ENCODE measurements at places on chromosomes 1 and 21.

GRCh38 chr21:45050797-45051489 is 23.4 kb upstream of the ADARB1 start:
- DNase-seq, result no peak

- DNase-seq, result no peak
Measured at GRCh38 chr1:59543211-59543668, 246.3 kb downstream of the FGGY start.

GRCh38 chr1:179883040-179883744 is 1.1 kb downstream of the TOR1AIP1 start:
- no peak for DNase-seq

GRCh38 chr1:205495237-205495823 is 9.1 kb upstream of the CDK18 start:
- no peak for DNase-seq

GRCh38 chr1:227913764-227914721 is 33.7 kb downstream of the WNT9A start:
- no peak for DNase-seq

DNA sequence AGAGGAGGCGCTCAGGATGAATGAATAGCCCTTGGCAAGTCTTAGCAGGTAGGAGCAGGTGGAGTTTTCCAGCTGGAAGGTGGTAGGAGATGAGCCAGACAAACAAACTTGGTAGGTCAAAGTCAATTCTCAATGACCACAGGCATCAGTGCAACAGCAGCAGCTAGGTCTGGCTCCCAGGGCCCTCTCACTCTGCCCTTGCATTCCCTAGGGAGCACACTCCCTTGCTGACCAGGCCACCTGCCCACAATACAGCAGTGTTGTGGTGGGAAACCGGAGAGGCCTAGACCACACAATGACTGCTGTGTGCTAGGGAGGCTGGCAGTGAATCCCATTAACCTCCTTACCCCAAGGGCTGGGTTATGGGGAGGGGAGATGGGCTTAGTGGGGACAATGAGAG is 13.0 kb upstream of the PAQR6 start:
- DNase-seq, result no peak

DNA sequence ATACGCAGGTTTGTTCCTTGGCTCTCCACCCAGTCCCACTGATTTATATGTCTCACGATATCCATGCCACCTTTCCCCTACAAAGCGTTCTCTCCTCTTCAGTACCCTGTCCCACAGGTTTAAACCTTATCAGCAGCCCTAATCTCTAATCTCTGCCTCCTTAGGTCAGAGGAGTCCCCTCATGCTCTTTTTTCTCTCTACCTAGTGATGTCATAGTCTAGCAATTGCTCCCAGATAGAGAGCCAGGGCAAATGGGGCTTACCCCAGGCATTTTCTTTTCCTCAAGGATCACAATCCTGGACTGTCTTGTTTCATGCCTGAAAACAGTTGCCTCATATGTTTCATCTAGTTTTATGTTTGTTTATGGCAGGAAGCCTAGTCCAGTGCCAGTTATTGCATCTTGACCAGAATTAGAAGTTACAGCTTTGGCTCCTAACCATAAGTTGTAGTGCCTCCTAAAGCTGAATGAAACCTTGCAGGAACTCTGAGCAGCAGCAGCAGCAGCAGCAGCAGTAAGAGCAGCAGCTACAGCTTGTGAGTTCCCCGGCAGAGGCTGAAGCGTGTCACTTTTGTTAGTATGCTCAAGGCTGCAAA is 26.7 kb upstream of the TP53BP2 start:
- no peak for DNase-seq

GRCh38 chr1:182279724-182280503 is 111.7 kb downstream of the GLUL start:
- DNase-seq, result no peak

DNA sequence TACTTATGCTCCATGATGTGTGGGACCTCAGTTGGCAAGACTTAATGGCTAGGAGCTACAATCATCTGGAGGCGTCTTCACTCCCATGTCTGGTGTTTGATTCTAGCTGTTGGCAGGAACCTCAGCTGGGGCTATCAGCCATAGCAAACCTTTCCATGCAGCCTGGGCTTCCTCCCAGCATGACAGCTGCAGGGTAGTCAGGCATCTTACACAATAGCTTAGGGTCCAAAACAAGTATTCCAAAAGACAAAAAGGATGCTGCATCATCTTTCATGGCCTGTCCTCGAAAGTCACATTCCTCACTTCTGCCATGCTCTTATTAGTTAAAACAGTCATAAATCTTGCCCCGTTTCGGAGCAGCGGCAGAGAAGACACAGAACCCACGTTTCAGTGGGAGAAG is 90.9 kb downstream of the LRRC8C start:
- DNase-seq, result no peak

- DNase-seq, result no peak
Measured at GRCh38 chr21:35280231-35280630, 231.1 kb upstream of the RUNX1 start.

DNA sequence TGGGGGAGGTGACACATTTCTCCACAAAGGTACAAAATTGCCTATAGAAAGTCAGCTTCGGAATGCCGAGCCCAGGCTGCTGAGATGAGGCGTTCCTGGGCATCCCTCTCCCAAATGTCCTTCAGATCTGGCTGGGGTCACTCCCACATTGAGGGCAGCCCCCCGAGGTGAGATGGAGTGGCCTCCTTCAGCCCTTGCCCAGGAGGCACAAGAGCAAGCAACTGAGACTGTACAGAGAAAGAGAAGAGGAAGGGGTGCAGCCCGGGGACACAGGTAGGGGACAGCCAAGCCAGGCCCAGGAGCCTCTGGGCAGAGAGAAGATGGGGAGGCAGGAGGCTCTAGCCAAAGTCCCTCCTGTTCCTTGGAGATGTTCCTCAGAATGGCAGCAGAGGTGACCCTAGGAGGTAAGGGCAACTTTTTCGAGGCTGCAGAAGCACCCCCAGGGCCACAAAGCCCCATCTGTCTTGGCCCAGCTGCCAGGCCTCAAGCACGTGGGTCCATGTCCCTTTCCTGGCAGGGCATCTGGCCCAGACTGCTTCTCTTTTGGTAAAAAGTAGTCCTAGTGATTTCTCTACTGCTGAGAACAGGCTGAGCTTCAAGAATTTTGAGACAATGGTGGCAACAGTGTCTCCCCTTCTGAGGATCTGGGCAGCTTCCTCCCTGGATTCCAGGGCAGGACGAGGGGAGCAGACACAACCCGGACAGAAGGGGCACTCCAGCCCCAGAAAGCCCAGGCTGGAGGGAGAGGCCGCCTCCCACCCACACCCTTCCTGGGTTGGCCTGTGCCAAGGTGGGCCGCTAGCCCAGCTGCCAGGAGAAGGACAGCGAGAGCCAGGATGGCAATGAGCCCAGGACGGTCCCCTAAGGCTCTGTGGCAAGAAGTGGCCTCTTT is 68.0 kb downstream of the LRRN2 start:
- DNase-seq, result no peak

- no peak for DNase-seq
Measured at GRCh38 chr1:201813226-201813625, 15.7 kb upstream of the IPO9 start.

DNA sequence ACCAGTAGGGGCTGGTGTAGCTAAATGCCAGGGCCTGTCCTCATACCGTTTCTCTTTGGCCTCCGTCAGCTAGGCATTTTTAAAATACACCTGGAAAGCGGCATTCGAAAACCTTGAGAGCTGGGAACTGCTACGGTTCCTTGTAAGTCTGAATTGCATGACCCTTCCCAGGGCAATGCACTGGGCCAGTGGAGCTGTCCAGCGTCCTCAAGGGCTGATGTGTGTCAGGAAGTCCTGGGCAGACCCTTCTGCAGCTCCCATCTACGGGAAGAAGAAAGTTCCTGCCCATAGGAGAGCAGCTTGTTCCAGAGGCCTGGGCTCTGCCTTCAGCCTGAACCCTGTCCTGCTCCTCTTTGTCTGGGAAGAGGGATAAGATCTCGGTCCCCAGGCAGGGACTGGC is 34.1 kb downstream of the UBASH3A start:
- no peak for DNase-seq

DNA sequence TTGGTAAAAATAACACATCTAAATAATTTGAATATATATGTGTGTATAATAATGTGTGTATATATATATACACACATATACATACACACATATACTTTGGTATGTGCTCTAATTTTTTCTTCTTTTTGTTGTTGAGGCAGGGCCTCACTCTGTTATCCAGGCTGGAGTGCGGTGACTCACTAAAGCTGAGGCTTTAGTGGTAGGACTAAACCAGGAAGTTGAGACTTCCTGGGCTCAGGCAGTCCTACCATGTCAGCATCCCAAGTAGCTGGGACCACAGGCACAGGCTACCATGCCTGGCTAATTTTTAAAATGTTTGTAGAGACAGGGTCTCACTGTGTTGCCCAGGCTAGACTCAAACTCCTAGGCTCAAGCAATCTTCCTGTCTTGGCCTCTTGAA is 46.7 kb upstream of the CXADR start:
- no peak for DNase-seq

DNA sequence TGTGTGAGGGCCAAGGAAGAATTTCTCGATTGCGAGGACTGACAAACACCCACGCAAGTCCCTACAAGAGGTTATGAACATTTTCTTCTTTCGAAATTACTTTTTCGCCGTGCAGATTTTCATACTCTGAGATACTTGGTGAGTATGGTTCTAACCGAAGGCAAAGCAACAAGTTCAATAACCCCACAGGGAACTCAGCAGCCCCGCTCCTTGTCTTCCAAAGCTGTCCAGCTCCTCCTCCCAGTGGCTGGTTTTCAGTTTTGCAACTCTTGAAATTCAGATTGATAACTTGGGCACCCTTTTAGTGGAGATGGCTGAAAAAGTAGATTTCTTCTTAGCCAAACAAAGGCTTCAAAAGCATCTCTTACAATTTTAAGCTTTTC is 154.4 kb downstream of the SETD4 start:
- DNase-seq, result no peak

DNA sequence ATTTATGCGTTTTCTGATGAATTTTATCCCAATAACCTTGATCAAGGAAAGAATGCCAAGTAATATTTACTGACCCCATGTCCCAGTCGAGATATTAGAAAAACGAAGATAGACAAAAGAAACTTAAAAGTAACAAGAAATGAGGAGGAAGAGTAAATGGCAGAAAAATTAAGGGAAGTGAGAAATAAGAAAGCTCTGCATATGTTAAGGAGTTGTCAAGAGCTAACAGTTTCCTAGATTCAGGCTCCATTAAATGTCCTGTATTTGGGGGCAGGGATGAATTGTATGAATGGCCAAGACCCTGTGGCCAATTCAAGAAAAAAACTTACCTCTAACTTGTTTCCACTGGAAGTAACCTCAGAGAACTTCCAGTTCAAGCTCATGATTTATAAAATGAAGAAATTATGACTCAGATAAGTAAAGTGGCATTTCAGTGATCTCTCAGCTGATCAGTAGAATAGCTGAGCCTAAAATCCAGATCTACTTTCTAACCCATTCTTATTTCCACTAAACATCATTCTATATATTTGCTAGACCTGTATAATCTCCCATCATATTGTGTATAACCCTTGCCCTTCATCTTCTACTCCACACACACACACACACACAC is 73.2 kb downstream of the ZC3H11B start:
- DNase-seq, result no peak

- DNase-seq, result no peak
Measured at GRCh38 chr1:61322769-61323168, 240.4 kb downstream of the NFIA start.

DNA sequence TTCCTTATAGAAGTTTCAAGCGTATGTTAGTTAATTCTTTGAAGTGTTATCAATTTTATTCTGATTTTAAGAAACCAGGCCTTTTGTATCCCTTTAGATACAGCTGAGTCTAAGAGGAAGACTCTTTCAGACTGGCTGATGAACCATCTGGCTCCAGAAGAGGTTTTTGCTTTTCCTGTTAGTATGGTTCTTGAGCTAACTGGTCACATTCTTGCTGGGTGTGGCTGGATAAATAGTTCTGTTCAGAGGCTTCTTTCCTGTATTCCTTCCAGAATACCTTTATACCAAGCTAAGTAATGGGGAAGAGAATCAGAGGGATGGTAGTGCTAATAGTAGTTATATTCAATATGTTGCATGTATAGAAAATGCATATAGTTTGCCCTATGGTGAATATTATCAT is 12.4 kb downstream of the HS2ST1 start:
- no peak for DNase-seq

DNA sequence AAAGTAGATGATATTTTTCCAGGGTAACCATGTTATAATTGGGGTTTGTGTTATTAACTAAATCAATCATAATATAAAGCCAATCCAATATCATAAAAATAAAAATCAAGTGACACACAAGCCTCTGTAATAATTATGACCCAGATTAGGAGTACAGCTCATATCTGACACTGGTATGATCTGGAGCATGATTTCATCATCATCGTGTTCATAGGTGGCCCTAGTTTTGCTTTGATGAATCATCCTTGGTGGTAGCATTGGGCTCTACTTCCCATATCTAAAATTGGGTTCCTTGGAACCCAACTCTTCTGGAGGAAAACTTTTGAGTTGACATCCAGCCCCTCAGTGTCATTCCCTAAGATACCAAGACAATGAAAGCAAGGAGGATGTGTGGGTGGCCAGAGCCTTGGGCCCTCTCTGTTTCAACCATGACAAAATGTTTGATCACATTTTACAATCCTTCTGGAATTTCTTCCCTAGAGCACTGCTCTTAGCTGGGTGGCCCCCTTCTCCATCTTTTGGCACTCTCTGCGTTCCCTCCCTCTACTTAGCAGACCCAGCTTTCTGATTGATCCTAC is 37.0 kb upstream of the ENAH start:
- DNase-seq, result no peak

GRCh38 chr1:198794498-198794897 is 155.7 kb downstream of the PTPRC start:
- DNase-seq, result no peak

DNA sequence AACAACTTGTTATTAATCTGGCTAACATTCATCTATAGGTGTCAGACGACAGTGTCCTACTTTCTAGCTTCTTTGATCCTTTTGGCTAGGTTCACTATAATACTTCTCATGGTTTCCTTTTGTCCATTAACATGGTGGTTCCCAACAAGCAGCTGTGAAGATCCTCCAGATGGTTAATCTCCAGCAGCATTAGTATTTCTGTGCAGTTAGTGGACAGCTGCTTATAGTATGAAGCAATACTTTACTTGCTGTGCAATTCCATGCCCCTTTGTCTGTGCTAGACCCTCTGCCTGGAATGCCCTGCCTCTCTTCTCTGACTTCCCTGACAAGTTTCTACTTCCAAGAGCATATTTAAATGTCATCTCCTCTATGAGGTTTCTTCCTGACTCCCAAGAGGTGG is 41.7 kb upstream of the ARHGAP29 start:
- no peak for DNase-seq

- DNase-seq, result no peak
Measured at GRCh38 chr21:32813265-32813903, 41.8 kb upstream of the PAXBP1 start.

- no peak for DNase-seq
Measured at GRCh38 chr1:174040387-174040786, 18.2 kb upstream of the RC3H1 start.

- no peak for DNase-seq
Measured at GRCh38 chr1:42938645-42939615, 19.7 kb downstream of the SLC2A1 start.

DNA sequence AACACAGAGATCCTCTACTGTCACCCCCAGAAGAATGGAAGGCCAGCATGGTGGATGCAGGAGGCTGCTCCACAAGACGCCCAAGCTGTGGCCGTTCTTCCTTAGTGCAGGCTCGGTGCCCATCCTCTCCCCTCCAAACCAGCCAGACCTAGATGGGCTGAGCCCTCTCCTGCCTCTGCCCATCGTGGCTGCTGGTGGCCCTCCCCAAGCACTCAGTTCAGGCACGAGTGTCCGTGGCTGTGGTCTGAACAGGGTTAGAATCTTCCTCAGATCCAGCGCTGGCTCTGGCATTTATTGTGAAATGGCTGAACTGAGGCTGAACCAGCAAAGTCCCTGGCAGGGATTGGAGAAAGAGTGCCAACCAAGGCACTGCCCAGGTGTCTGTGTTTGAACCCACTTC is 59.5 kb downstream of the TRIM11 start:
- peak; percentile 38 for DNase-seq
